ENCODE measurements at places on chromosomes 12 and 14.

- no peak for DNase-seq
Observed at GRCh38 chr12:61916831-61917230, 343.4 kb upstream of the USP15 start.

DNA sequence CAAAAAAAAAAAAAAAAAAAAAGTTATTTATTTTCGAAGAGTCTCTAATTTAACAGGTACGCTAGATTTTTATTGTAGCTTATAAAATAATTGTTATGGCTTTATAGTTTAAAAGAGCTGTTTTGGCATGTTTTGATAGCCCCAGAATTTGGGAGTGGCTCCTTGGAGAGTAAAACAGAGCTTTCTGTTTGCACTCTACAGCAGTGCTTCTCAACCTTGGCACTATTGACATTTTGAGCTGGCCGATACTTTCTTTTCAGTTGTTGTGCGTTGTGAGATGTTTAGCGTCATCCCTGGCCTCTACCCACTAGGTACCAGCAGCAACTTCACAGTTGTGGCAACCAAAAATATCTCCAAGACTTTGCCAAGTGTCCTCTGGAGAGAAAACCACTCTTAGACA, 30.6 kb downstream of the PLBD1 start:
- no peak for DNase-seq

- no peak for DNase-seq
Observed at GRCh38 chr14:22780105-22780679, 13.7 kb downstream of the OXA1L start.

- no peak for DNase-seq
Observed at GRCh38 chr12:130706311-130706710, 9.8 kb downstream of the RIMBP2 start.

- DNase-seq, result no peak
Observed at GRCh38 chr14:59256331-59256730, 67.9 kb downstream of the DAAM1 start.
